ENCODE measurements at places on chromosomes 7 and 10.

GRCh38 chr10:97376413-97376812, 24.7 kb downstream of the RRP12 start:
- no peak for DNase-seq

- DNase-seq = no peak
Observed at GRCh38 chr7:27173511-27173955, 587 bp downstream of the HOXA10 start.

DNA sequence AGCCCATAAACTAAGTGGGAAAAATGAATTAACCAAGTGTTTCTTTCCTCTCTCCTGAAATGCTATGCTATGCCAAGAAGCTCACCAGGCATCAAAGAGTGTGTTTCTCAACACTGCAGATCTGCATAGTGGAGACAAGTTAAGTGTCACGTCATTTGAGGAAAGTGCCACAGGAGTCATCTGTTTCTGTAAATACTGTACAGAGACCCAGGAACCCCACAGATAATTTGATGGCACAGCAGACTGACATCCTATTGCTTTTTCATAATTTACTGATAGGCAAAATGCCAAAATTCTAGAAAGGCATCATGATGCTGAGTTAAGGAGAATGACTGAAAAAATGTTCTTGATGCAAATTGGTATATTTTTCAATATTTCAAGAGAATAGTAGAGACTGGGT, 124.3 kb downstream of the NRCAM start:
- DNase-seq = no peak

DNA sequence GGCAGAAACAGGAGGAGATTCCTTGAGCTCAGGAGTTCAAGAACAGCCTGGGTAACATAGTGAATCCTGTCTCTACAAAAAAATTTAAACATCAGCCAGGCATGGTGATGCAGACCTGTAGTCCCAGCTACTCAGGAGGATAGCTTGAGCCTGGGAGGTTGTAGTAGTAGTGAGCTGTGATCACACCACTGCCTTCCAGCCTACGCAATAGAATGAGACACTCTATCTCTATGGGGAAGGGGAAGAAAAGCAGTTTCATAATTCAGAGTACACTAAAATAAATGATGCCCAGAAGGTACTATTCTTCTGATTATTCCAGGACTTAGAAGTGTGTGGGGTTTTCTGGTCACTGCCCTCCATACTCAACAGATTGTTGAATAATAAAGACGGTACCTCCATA, 177.3 kb downstream of the KMT2E start:
- DNase-seq = no peak

- DNase-seq = no peak
Observed at GRCh38 chr7:141118767-141119166, 44.9 kb downstream of the TMEM178B start.

- DNase-seq = no peak
Observed at GRCh38 chr10:118036281-118036875, 10.4 kb downstream of the RAB11FIP2 start.

GRCh38 chr7:138243430-138243829, 167.2 kb downstream of the AKR1D1 start:
- peak; percentile 4 for DNase-seq

DNA sequence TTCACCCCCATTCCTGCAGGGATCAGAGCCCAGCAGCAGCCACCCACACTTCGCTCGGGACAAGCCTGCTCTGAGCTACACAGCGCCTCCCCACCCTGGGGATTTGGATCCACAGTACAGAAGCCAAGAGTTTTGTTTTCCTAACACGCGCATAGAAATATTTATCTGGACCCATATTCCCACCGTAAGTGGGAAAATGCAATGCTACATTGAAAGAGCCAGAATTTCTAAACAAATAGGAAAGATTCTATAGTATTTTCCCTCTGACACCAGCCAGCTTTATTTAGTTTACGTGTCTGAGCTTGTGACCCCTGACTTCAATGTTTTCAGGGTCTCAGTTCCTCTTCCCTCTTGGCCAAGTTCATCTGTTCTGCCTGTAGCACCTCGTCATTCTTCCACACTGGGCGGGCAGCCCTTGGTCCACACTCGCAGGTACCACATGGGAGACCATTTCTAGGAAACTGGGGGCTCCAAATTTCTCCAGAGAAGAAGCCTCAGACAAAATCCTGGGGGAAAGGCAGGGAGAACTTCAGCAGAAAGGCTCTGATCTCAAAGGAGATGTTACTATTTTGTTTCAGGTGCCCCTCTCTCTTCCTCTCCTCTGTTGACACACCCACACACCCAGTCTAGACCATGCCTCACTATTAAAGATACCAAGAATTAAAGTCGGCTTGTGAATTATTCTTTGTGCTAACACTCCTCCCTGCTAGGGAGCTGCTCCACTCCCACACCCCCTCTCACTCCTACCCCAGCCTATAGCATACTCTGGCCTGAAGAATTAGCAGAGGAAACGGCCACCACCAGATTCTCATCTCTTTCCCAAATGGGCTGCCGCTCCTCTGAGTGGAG, 116.0 kb upstream of the PCGF5 start:
- DNase-seq = peak; percentile 25

GRCh38 chr7:142859829-142860228, 5.0 kb downstream of the EPHB6 start:
- DNase-seq = no peak

DNA sequence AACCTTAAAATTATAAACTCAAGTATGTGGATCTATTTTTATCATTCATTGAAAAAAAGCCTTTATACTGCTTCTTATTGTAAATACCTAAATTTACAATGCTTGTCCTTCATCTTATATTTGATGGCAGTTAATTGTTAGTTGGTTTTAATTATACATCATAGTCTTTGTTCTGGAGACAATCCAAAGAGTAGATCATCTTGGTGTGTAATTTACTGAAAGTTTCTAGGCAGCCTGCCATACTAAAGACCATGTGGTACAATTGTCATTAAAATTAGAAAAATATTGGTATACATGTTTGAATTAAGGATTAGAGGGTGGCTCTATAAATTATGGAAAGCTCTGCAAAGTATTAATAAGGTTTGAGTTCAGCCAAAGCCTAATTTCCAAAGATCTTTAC, 231.4 kb downstream of the KCND2 start:
- no peak for DNase-seq

- no peak for DNase-seq
Observed at GRCh38 chr7:94401428-94401814, 6.7 kb downstream of the COL1A2 start.

DNA sequence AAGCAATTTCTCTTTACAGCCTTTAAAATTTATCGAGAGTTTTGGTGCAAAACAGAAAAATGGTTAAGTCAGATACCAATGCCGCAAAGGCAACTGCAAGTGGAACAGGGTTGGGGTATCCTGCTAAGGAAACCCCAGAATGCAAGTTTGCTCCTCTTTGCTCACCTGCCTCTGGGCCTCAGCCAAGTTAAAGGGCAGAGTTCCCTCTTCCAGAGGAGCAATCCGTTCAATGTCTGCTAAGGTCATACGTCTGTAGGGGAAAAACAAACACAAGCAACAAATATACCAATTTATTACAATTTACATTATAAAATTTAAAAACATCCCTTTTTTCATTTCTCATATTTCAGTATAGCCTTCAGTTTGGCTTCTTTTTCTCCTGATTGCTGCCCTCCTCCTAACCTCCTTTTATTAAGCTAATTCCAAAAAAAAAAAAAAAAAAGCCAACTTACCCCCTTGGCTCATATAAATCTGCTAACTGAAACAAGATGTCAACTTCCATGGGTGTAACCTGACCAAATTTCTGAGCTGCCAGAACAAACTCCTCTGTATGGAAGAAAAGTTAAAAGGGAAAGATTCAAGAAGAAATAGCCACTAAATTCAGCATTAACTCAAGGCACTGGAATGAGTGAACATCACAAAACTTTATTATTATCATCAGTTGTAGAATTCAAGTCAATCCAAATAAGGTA, 132.6 kb downstream of the SLC25A13 start:
- DNase-seq = no peak

- DNase-seq = peak; percentile 80
Observed at GRCh38 chr7:108002726-108003598, at the start of gene LAMB1. Gene LAMB1, minus strand, starts transcription at chr7:108003161. Its CDS starts 276 bp downstream, at chr7:108002885.

DNA sequence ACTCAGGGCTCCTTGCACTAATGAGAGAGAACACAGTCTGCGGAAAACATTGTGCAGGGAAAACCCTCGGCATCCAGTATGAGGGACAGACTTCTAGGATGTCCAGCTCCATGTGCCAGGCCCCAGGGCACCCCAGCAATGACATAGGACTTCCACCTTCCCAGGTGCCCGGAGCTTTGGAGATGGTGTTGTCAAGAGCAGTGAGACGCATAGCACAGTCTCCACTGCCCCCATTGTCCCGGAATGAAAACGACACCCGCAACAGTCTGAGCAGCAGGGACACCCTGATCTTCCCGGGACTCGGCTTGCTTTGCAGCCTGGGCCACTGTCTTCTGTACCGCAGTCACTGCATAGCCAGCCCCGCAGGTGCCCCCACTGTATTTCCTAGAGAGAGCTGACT, 339.2 kb upstream of the ADARB2 start:
- DNase-seq = no peak

GRCh38 chr7:79434098-79434497, 19.4 kb downstream of the MAGI2 start:
- DNase-seq = no peak

- DNase-seq = no peak
Observed at GRCh38 chr10:50972591-50972990, 87.2 kb upstream of the A1CF start.

DNA sequence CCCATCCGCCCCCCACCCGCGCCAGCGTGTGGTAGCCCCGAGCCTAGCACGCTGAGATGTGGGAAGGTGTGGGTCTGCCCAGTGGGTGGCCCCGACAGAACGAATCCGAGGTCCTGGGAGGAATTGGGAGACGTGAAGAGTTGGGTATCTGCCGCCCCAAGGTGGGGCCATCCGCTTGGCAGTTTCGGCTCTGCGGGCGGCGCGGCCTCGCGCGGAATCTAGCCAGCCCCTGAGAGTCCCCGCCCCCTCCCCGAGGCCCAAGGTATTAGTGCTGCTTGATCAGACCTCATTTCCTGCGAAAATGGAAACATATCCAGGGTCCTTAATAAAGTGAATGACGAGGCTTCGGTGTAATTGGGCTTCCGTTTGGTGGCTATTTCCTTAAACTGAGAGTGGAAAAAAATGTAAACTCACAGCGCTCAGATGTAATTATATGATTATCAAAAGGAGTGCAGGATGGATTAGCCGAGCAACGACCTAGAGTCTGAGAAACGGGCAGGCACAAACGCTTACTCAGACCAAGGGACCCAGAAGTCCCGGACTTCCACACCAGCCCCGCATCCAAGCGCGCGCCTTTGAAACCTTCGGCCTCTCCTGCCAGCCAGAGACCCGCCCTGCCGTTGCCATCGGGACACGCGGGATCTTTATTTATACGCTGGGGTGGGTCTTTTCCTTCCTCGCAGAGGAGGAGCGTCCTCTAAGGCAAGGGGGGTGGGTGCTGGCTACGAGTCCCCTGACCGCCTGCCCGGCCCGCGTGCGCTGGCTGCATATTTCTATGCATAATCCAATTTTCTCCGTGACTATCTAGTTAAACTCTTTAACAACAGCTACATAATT, 12.8 kb downstream of the LBX1 start:
- no peak for DNase-seq

GRCh38 chr10:98536551-98536950, 89.8 kb upstream of the HPS1 start:
- DNase-seq = no peak

DNA sequence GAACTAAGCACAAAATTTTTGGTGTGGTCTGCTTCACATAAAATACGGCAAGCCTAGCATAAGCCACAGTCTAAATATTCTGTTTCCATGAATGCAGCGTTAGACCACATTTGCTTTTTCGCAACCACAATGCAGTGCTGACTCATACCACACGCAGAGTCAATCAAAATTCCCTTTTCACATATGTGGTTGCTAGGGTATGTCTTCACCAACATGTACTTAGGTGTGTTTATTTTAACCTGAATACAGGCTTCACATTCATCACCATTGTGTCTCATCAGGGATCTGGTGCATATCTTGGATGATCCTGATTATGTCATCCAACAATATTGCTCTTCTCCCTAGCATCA, 90.8 kb downstream of the CHN2 start:
- no peak for DNase-seq

GRCh38 chr10:77744245-77744644, 106.6 kb upstream of the KCNMA1 start:
- DNase-seq = no peak

- DNase-seq = no peak
Observed at GRCh38 chr7:112298543-112299100, 92.1 kb downstream of the ZNF277 start.

DNA sequence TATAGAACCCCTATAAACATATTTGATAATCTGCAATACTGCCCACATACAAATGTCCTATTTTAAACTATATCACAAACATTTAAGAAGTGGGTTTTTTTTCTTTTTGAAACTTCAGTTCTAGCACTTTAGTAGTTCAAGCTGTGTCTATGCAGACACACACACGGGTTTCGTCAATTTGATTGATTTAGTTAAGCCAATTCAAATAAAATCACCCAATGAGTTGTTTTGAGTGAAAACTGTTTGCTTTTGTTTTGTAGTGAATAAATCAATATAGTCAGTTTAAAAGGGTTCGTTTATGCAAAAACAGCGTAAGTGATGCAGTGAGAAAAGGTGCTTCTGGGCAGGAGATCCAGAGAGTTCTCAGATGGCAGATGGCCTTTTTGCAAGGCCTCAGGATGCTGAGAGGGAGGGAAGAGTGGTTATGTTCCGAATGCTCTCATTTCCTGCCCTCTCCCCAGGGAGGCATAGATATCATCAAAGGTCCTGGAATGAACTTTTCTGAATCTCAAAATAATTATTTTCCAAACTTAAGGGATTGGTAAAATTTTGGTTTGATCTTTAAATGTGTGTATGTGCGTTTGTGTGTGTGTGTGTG, 102.7 kb downstream of the AGMO start:
- DNase-seq = peak; percentile 57

- DNase-seq = no peak
Observed at GRCh38 chr10:423178-423577, 266.3 kb downstream of the DIP2C start.

DNA sequence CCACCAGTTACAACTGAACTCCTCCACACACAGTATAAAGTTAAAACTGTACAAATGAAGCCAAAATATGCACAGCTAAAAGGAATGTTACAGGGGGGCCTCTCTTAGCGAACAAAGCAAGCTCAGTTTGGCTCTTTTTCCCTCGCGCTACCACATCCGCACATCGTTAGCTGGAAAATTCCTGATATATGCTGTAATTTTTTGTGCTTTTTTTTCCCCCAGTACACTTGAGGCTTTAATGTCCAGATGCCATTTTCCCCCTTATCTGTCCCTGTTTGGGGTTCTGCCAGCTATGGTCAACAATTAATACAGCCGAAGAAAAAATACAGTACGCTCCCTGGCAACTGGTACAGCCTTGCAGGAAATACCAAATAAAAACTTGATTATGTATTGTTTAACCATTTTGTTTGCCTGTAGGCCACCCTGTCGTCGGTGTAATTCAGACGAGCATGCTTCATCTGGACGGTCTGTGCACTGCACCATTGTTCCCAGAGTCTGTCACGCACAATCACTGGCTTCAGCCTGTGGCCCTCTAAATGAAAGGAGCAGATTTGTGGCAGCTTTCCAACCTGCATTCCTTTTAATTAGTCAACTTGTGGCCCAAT, 108.1 kb upstream of the FAM133B start:
- peak; percentile 86 for DNase-seq

All from muscle of arm (tissue), 14 donors.